Urinary bladder (tissue), 4 donors: ENCODE measurements at places on chromosomes 5 and 9. TPM values are rescaled to one million over a fixed set of nuclear protein-coding genes. Genes with fewer than 3 reads are reported as not detected.

Gene PCDHB12
- total RNA-seq: 6.9 TPM

Gene SOHLH1
- total RNA-seq: not detected

Gene LCN9
- total RNA-seq: not detected

Gene SLC4A9
- 0.11 TPM for total RNA-seq

Gene APBA1
- 12.4 TPM for total RNA-seq

Gene NACC2
- 14.9 TPM for total RNA-seq

Gene DMRT2
- 1.0 TPM for total RNA-seq

Gene CACNA1B
- 0.63 TPM for total RNA-seq

Gene ANGPTL2
- 37.7 TPM for total RNA-seq

Gene FAXDC2
- total RNA-seq: 28.2 TPM

Gene LCP2
- total RNA-seq: 8.4 TPM

Gene LEAP2
- total RNA-seq: 3.0 TPM
